Femur (tissue), 1 donor: ENCODE measurements at places on chromosomes 4 and X.

- no peak for DNase-seq
Observed at GRCh38 chrX:44439242-44439794, 95.8 kb upstream of the EFHC2 start.

DNA sequence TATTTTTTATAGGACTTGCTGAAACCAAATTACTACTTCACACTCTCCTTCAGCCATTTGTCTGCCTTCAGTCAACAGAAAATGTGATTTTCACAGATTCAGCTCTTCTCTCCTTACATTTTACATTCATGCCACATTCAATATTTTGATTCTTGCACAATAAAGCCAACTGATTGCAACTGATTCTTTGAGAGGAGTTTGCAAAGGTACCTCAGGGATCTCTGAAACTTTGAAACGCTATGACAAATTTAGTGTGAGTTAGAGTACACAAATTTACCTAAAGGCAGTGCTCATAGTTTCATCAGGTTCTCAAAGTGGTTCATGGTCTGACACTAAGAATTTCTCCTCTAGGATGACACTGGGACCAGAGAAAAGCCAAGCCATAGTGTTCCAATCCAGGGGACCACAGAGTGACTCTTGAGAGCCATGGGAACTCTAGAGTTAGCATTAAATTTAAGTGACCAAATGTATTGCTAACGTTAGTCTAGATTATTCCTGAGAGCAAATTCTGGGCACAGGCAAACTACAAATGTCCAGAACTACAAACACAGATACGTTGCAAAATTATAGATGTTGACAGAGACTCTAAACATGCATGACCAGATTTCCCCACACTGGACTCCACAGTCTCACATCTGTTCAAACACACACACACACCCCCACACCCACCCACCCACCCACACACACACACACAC is 9.0 kb downstream of the CSN3 start:
- no peak for DNase-seq

GRCh38 chrX:140510306-140510676 is 5.4 kb upstream of the SOX3 start:
- DNase-seq, result no peak

GRCh38 chr4:86011117-86011516 is 348.7 kb downstream of the MAPK10 start:
- no peak for DNase-seq

GRCh38 chrX:39012621-39013111 is 211.4 kb downstream of the MID1IP1 start:
- DNase-seq, result no peak

- DNase-seq, result no peak
Observed at GRCh38 chr4:147844781-147845180, 112.9 kb downstream of the ARHGAP10 start.

DNA sequence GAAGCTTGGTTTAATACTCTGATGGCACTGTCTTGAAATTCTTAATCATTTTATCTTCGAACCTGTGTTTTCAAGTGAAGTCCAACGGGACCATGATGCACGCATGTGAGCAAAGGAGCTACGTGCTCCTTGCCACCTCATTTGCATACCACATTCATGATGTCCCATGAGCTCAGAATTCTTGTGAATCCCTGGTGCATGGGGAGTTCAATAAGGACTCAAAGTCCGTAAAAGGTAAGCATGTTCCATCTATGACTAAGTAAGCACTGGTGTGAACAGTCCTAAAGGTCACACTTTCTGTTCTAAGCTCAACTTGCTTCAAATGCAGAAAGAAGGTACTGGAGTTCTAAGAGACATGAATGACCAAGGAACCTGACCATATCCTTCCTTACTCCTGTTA is 13.1 kb upstream of the GPM6B start:
- DNase-seq, result no peak

DNA sequence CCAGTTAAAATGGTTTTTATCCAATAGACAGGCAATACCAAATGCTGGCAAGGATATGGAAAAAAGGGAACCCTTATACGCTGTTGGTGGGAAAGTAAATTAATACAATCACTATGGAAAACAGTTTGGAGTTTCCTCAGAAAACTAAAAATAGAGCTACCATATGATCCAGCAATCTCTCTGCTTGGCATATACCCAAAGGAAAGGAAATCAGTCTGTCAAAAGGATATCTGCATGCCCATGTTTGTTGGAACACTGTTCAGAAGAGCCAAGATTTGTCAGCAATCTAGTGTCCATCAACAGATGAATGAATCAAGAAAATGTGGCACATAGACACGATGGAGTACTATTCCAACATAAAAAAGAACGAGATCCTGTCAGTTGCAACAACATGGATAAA is 91.0 kb upstream of the SH3RF1 start:
- DNase-seq, result no peak

GRCh38 chr4:39348371-39349315 is 17.5 kb downstream of the RFC1 start:
- no peak for DNase-seq

GRCh38 chr4:129974730-129975129 is 878.8 kb downstream of the C4orf33 start:
- no peak for DNase-seq
